ENCODE measurements at places on chromosomes 6 and 20. TPM values are rescaled to one million over a fixed set of nuclear protein-coding genes. Genes with fewer than 3 reads are reported as not detected.

CCN6 gene
- total RNA-seq: not detected

FAM217A gene
- not detected for total RNA-seq

SYNDIG1 gene
- total RNA-seq: not detected

SAMD3 gene
- total RNA-seq: not detected

GRCh38 chr20:49219924-49220831 is 962 bp downstream of the DDX27 start:
- DNase-seq: no peak

- DNase-seq: peak; percentile 78
Observed at GRCh38 chr20:561437-562231, 18.0 kb upstream of the CSNK2A1 start.

GRCh38 chr20:48899881-48900280 is 21.6 kb upstream of the ARFGEF2 start:
- no peak for DNase-seq

GRCh38 chr20:49343246-49343645 is 65.4 kb upstream of the ZNFX1 start:
- DNase-seq: peak; percentile 96

DNA sequence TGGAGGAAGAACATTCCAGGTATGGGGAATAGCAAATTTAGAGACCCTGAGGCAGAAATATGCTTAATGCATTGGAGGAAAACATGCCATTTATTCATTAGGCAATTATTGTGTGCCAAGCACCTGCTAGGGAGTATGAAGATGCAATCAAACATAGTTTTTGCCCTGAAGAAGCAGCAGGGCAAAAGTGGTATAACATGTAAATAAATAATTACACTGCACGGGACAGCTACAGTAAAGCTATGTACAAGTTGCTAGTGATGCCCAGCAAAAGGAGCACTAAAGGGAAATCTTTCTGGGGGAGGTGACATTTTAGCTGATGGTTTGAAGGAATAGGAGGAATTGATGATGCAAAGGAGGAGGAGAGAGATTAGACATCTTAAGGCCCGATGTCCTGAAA is 624 bp upstream of the TJAP1 start:
- no peak for DNase-seq

DNA sequence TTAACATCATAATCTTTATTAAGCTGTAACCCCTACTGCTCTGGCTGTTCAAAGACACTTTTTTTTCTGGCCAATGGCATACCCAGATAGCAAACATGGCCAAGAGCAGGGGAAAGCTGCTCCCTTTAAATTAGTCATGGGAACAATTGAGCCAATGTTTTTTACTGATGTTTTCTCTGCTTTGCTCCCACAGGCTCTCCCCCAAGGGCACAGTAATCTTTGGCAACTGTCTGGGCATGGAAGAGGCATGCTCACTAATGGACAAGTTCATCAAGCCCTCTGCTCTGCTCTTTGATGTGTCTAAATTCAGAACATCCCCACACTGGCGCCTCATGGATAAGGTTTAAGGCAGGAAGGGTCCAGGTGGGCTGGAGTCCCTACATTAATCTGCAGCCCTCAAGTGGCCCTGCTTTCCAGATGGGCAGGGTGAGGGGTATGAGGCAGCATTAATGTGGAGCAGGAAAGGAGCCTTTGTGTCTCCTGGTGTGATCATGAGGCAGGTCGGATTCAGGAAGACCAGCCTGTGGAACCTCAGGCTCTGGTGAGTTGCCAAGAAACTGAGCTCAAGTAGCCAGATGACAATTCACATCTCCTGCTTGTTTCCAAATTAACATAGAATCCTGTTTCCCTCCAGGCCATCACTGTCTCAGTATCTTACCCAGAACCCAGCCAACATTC is 227.0 kb upstream of the CST7 start:
- DNase-seq: no peak

DNA sequence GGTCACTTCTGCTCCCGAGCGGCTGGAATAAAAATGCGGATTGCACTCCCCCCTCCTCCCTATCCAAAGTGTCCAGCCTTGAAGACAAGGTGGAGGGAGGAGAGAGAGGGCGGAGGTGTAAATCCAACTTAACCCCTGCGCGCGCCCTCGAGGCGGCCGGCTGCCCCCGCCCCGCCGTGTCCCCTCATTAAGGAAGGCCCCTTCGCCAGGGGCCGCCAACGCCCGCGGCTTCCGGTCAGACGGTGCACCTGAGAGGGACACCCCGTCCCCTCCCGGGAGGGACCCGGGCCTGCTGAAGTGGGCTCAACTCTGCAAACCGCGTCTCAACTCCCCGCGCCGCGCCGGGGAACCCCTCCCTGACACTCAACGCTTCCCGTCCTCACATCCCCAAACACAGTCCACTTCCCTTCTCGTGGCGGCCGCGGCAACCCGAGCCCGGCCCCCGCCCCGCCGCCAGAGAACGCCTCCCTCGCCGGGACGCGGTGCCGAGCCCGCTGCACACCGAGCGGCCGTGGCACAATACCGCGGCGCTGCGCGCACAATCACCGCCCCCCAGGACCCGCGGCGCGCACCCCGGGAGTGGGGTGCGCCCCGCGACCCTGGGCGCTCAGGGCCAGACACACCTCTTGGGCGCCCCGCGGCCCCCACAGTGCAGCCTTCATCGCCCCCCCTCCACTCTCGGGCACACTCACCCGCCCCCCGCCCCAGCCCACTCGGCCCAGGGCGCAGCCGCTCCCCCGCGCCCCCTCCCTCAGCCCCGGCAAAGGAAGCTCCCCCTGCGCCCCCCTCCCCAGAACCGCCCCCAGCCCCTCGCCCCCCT is 102.5 kb downstream of the NOL4L start:
- no peak for DNase-seq

- DNase-seq: no peak
Observed at GRCh38 chr20:36850759-36851158, 25.2 kb upstream of the TLDC2 start.

Measured in myocyte (in vitro differentiated cells).